ENCODE measurements at places on chromosomes 12 and 14.

DNA sequence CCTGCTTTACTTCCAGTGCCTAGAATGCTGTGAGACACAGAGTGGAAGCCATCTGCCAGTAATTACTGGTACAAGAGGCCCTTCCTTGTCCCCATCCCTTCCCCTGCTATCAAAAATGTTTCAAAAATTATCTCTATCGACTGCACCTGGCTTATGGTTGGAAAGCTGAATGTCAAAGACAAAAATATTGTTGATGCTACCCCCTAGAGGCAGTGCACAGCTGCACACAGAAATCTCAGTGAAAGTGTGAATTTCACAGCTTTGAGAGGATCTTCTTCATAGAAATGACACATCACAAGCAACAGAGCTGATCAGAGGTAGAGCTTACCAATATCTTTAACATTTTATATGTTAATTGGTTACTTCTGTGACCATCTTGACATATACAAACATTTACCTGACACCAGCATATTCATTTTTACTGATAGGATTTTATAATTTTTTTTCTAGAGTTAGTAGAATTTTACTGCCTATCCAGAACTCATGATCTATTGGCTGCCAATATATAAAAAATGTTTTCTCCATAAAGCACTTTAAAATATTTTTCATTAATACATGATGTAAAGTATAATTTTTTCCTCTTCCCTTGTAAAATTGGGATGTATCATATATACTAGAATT, 138.0 kb downstream of the AACS start:
- no peak for DNase-seq

DNA sequence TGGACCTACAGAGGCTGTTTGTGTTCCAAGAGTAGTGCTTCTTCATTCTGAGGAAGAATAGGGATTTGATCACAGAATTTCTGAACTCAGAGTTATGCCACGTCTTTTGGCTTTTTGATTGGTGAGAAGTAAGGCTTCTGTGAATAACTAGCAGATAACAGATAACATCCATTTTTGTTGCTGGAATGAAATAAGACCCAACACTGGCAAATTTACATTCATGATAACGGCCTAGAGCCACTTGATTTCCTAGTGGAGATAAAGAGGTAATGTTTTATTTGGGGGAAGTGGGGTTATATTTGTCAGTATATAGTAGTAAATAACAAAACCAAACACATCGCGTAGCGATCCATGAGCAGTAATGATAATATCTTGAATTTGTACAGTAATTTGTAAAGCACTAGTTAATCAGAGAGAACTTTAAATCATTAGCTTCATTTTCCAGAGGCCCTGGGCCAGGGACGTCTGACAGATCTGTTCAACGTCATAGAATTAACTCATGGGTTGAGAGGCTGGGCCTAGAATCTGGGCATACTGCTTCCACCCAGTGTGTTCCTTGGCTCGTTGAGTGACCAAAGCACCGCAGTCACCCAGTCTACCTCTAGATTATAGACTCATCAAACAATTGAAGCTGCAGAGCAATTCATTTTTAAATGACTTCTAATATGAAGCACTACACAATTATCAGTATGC, 79.6 kb downstream of the HMGA2 start:
- no peak for DNase-seq

GRCh38 chr12:4992871-4993270, 50.8 kb upstream of the KCNA5 start:
- DNase-seq = no peak

GRCh38 chr14:40252817-40253447, 820.7 kb upstream of the FBXO33 start:
- DNase-seq = no peak

DNA sequence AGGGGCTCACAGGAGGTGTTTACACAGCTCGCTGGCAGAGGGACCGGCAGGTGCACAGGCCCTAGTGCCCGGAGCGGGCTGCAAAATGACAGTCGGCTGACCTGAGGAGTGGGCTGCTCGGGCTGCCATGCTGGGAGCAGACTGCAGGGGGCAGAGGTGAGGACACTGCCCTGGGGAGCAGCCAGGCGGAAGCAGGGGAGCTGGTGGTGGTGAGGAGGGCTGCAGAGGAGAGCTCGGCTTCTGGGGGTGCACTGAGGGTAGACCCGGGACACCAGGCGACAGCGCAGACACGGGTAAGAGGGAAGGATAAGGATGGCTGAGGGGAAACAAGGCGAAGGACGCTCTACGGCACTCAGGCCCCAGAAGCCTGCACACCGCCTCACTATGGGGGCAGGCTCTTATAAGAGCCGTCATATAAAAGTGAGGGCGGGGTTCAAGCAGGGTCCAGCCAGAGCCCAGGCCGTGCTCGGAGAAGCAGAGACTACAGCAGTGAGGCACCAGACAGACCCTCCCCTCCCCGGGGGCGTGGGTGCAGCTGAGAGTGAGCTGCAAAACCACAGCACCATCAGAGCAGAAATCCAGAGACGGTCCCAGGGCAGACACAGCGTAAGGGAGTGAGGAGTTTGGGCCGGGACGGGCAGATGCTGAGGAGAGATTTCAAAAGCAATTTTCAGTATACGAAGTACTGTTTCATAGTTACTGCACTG, 62.5 kb downstream of the CCDC88C start:
- no peak for DNase-seq

Data from stimulated activated CD8-positive, alpha-beta memory T cell treated with anti-CD3 and anti-CD28 coated beads, Interleukin-4, amount 100 ng/mL, for 4 hours (primary cell).